Fibroblast of the aortic adventitia (primary cell): ENCODE measurements at places on chromosomes 5 and 9.

GRCh38 chr5:171494452-171495121 lies 75.1 kb downstream of the FGF18 start:
- peak; percentile 96 for DNase-seq

GRCh38 chr9:38008168-38009034 lies 60.6 kb downstream of the SHB start:
- peak; percentile 79 for DNase-seq

DNA sequence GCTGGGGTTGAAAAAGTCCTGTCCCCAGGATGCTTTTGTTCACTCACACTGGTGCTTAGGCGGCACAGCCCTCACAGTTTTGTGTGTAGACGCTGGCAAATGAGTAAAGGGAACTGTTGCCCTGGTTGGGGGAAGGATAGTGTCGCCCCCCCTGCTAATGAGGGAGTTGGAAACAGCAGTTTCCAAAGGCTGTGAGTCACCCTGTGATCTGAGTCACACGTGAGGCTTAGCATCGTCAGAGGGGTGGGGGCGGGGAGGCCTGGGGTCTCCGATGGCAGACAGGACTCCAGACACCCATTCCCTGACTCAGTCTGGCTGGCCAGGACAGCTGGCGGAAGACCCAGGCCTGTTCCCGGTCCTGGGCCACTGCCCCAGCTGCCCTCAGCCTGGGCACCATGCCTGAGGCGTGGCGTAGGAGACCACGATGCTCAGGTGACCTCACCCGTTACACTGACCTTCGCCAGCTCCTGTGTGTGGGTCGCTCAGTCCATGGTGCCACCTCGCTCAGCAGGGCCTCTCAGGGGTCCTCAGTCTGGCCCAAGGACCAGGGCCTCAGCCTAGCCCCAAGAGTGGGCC lies 2.9 kb downstream of the DNAJB5 start:
- peak; percentile 86 for DNase-seq

DNA sequence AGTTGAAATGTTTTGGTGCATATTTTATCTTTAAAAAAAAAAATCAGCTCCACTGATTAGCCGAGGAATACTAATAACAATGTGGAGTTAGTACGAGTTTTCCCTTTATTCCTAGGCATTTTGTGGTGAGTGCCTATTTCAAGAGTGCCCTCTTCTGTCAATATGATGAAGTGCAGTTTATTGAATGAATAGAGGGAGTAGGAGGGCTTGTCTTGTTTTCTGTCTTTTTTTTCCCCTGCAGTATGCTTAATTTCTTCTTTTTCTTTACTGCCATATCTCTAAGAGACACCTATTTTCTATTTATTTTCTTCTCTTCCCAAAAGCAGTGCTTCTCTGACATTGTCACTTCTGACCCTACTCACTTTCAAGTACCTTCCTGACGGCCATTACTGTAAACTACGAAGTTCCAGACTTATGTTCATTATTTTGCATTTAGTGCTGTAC lies 169.6 kb upstream of the PITX1 start:
- peak; percentile 37 for DNase-seq

GRCh38 chr5:56305001-56305950 lies 72.1 kb upstream of the ANKRD55 start:
- no peak for DNase-seq

DNA sequence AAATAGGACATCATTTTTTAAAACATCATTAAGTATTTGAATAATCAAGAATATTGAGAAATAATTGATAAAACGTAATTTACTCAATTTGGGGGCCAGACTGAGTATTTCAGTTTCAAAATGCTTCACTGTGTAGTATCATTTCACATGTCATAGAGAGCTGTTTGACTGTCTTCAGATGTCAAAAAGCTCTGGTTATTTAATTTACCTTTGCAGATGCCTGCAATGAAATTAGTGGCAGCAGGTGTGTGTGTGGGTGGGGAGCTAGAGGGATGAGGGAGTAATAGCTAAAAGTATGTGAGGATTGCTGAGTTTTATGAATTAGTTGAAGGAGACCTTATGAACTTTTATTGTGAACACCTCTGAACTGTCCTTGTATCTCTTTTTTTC lies 567.2 kb upstream of the MEF2C start:
- no peak for DNase-seq

- DNase-seq, result no peak
These were observed 122.0 kb downstream of the TLE4 start for GRCh38 chr9:79693750-79694149.

- DNase-seq, result peak; percentile 7
These were observed 598 bp downstream of the RGP1 start for GRCh38 chr9:35749515-35750255.

- no peak for DNase-seq
These were observed 111.1 kb upstream of the DAPK1 start for GRCh38 chr9:87386490-87387025.

GRCh38 chr5:61881821-61882487 lies 424.1 kb upstream of the KIF2A start:
- DNase-seq, result peak; percentile 4

DNA sequence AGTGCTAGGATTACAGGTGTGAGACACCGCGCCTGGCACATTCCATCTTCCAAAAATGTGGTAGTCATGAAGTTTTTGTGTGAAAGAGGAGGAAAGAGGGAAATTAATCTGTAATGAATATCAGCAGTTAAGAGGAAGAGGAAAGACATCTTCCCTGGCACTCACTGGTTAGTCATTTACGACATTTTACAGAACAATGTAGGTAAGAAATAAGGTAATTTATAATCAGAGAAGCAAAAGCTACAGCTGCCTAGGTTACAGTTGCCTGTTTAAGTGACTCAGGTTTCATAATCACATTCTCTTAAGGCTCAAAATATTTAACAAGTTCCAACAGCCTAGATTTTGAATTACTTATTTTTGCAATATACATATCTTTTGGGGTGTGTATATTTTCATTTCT lies 26.9 kb downstream of the CNOT6 start:
- DNase-seq, result no peak

GRCh38 chr9:119639287-119639955 lies 270.2 kb upstream of the BRINP1 start:
- DNase-seq, result no peak

GRCh38 chr5:173884402-173885053 lies 3.6 kb upstream of the CPEB4 start:
- DNase-seq, result no peak

GRCh38 chr9:28234894-28235277 lies 661.6 kb upstream of the C9orf72 start:
- DNase-seq, result peak; percentile 25

- no peak for DNase-seq
These were observed 17.3 kb downstream of the NFIB start for GRCh38 chr9:14296495-14297113.

DNA sequence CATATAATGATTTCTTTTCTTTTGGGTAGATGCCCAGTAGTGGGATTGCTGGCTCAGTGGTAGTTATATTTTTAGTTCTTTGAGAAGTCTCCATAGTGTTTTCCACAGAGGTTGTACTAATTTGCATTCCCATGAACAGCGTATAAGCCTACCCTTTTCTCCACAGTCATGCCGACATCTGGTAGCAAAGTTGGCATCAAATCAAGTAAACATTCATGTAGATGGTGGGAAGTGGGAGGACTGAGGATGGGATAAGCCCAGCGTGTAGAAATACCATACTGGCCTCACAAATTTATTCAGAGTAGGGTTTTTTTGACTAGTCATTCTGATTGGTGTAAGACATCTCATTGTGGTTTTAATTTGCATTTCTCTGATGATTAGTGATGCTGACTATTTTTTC lies 115.4 kb downstream of the EGFLAM start:
- DNase-seq, result peak; percentile 2

DNA sequence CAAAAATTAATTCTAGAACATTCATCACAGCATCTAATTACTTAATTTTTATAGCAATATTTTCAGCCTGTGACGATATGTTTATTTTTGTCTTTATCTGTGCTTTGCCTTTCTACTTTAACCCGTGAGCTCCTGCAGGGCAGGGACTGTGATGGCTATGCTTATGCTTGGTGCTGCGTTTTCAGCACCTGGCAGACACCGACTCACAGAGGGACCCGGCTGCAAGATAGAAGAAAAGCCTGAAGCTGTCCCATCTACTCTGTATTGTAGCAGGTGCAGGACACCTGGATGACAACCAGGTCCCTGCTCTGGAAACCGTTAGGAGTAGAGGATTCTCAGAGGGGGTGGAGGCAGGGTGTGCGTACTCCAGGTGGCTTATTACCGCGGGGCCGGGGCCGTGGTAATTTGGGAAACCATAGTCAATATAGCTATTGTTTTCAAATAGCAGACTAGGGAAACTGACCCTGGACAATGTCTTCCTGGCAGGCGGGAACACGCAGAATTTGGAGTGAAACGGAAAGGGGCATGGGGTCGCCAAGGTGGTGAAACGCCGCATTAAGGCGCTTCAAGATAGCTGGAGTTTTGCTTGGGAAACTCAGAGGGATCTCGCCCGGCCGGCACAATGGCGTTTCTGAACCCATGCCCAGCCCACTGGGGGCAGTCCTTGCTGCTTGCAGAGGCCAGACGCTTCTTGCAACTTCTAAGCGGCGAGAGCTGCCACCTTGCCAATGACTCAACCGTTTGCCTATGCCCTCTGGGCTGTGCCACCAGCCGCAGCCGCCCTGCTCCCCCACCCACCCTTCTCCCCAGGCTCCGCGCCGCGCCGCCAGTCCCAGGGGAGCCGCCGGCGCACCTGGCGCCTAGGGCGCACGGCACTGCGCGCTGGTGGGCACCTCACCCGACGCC lies 140.1 kb upstream of the PALM2AKAP2 start:
- DNase-seq, result peak; percentile 4

GRCh38 chr9:119368681-119369581 lies at the start of gene BRINP1:
Gene BRINP1 (minus strand): TSS chr9:119369435. CDS start chr9:119313355, 56,080 bp downstream.
- peak; percentile 1 for DNase-seq

- peak; percentile 61 for DNase-seq
These were observed 114.2 kb downstream of the RGS3 start for GRCh38 chr9:113577525-113578261.

DNA sequence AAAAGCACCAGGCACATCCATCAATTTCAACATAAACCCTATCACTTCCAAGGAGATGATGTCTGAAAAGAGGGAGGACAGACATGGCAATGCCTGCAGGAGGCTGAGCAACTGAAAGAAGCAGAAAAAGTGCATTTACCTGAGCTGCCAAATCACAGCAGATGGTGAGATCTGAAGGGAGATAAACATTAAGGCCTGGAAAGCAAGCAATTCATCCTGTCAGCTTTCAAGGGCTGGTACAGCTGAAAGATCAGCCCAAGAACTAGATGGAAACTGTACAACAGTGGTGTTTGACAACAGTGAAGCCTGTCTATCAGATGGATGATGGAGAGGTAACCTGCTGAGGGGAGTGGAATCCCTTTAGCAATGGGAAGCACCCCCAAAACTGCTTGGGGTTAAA lies 433.2 kb upstream of the ZNF608 start:
- DNase-seq, result no peak

GRCh38 chr9:123725389-123725788 lies 204.5 kb downstream of the DENND1A start:
- peak; percentile 30 for DNase-seq

GRCh38 chr5:9766581-9766980 lies 136.4 kb upstream of the TAS2R1 start:
- DNase-seq, result peak; percentile 28

GRCh38 chr9:12670006-12670405 lies 23.2 kb upstream of the TYRP1 start:
- no peak for DNase-seq

DNA sequence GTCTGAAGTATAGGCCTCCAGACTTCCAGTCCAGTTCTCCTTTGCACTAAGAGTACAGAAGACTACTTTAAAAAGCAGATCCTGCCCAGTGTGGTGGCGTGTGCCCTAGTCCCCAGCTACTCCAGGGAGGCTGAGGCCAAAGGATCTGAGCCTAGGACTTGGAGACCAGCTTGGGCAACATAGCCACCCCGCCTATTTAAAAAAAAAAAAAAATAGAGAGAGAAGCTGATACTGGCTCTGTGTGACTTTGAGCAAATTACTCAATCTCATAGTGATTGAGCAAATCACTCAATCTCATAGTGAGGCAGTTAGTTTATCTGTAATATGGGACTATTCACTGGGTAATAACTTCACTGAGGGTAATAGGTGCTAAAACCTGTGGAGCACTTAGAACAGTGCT lies 43.6 kb upstream of the KDM4C start:
- DNase-seq, result no peak

GRCh38 chr9:37905776-37906175 lies 1.8 kb upstream of the SLC25A51 start:
- DNase-seq, result no peak

DNA sequence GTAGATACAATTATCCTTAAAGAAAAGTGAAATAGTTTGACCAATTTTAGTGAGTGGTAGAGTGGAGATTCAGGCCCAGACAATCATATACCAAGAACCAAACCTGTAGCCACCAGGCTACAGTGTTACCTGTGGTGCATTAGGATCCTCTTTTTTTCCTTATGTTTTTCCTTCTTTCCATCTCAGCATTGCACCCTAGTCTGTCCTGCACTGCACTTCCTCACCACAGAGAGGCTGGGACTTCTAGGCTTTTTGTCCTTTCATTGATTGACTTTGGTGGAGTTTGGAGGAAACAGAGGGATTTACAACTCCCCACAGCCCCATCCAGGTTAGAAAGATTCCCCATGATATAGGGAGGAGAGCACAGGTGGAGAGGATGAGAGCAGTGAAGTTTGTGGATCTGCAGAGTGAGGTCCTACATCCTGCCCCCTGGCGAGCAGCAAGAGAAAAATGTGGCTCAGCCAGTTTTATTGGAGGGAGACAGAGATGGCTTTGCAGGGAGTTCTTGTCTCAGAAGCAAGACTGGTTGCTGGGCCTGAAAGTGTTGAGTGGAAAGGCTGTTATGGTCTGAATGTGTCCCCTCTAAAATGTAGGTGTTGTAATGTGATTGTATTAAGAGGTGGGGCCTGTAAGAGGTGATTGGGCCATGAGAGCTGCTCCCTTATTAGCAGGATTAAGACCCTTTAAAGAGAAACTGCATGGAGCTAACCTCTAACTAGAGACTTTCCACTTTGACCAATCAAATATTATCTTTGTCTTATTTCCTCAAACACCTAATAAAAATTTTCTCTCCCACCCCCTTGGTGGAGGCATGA lies 36.2 kb downstream of the KIF4B start:
- DNase-seq, result peak; percentile 4

- DNase-seq, result peak; percentile 56
These were observed 416.1 kb upstream of the TRPC7 start for GRCh38 chr5:136781464-136781863.

DNA sequence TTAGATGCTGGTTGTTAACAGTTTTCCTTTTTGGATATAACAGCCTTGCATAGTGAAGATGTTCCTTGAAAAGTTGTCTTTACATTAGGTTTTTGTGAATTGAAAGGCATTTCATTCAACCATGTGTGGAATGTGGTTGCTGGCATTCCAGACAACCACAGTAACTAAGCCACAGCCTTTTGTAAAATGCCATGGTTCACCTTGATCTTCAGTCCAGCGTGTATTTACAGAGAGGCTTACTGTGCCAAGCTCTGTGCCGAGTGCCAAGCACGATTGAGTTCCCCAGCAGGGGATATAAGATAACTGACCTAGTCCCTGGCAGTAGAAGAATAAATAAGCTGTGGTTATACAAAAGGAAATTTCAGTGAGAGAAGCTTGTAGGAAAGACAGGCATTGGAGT lies 4.9 kb downstream of the EXOSC2 start:
- peak; percentile 58 for DNase-seq

GRCh38 chr5:132053483-132053882 lies 7.0 kb upstream of the IL3 start:
- DNase-seq, result no peak

- DNase-seq, result no peak
These were observed 50.2 kb upstream of the CXCL14 start for GRCh38 chr5:135628771-135629563.

- DNase-seq, result peak; percentile 93
These were observed 14.3 kb downstream of the MCCC2 start for GRCh38 chr5:71601222-71602026.

GRCh38 chr9:86434039-86434726 lies 80.0 kb upstream of the TUT7 start:
- peak; percentile 89 for DNase-seq

GRCh38 chr9:135919318-135919890 lies 12.1 kb upstream of the CAMSAP1 start:
- no peak for DNase-seq
